ENCODE measurements at places on chromosomes 7 and 10.

DNA sequence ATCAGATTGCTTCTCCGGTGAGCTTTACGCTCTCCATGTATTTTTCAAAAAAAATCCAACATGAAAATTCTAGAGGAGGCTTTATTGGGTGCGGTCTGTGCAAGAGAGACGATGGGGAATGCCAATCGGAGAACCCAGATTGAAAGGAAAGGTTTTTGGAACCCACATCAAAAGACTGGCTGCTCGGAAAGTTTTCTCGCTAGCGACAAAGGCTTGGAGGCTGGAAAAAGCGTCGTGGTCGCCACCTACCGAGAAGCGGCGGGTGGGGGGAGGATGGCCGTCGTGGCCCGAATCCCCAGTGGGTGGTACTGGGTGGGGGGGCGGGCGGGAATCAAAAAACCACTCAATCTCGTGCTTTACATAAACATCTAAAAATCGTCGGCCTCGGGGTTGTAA lies 1.1 kb upstream of the GTF2I start:
- DNase-seq = peak; percentile 49

GRCh38 chr10:73439055-73439454 lies 5.7 kb upstream of the MSS51 start:
- DNase-seq = no peak

- DNase-seq = peak; percentile 44
Observed at GRCh38 chr10:102452672-102453340, 1.5 kb upstream of the C10orf95 start.

DNA sequence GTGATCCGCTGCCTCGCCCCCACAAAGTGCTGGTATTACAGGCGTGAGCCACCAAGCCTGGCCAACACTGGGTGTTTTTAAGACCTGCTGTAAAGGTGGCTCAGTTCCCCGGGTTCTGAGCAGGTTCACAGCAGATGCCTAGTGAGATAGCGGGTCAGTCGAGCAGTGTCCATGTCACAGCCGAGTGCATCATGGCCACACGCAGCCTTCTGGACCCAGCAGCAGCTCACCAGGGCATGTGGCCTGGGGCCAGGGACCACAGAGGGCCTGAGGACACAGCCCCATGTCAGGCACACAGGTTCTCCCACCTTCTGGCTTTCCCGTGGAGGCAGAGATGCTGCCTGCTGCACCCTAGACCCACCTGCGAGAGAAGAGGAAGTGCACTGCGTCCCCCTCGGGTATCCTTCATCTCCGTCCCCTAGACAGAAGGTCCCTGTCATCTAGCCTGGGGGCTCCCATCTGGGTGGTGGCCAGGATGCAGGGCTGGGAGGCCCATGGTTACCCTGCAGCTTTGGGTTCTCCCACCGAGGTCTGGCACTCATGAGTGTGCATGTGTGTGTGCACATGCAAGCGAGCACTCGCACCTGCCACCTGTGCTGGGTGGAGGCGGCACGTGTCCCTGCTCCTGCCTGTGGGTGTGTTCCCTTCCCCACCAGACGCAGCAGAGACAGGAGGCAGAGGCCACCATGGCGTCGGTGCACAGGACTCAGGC lies 98.6 kb downstream of the NKX6-2 start:
- no peak for DNase-seq

GRCh38 chr10:31650010-31650409 lies 278.6 kb downstream of the ARHGAP12 start:
- DNase-seq = no peak

- DNase-seq = no peak
Observed at GRCh38 chr7:30240106-30240800, 44.1 kb upstream of the ZNRF2 start.

DNA sequence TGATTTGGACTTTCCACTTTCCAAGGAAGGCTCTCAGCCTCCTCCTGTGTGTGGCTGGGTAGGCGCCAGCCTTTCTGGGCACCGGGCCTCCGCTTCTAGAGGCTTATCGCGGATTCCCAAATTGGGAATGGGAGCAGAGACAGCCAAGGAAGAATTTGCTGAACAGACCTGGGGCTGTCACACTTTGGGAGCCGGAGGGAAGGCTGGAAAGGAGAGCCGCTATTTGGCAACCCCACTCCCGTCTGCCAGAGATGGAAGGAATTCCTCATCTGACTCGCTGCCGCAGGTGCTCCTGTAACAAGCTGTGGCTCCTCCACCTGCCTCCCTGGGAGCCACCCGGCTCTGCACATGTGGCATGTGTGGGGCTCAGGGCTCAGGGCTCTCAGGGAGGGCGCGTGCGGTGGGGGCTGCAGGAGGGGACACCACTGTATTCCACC lies 50.8 kb upstream of the ECHDC3 start:
- DNase-seq = no peak

GRCh38 chr7:42624471-42624870 lies 287.4 kb downstream of the C7orf25 start:
- DNase-seq = no peak

- no peak for DNase-seq
Observed at GRCh38 chr7:45028920-45029344, 28.9 kb downstream of the CCM2 start.

DNA sequence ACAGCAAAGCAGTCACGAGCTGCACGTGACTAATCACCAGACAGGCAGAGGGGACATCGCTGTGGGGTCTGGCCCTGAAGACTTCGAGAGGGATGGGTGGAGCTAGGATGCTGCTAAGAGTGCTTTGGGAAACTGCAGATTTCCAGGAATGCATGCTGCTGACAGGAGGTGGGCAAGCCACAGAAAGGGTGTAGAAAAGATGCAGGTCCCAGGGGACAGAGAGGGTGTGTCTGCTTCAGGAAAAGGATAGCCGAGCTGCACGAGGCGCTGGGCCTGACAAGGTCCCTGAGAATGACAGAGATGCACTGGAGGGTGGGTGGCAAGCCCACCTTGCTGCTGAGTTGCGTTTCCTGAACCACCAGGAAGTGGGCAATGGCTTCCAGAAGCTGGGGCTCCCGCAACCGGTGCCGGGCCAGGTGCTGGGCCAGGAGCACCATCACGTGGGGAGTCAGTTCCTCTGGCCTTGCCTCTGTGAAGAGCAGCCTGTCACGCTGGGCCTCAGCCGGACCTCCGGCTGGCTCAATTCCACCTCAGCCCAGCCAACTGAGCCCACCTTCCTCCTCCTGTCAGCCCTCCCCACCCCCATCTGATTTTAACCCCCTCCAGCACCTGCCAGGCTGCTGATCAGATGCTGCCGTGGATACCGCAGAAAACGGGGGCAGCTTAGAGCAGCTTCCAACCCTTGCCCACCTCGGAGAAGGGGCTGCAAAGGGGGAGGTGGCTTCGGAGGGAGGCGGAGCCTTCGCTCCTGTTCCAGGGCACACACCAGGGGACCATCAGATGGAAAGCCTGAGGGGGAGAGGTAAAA lies 2.2 kb downstream of the FASTK start:
- DNase-seq = no peak

- no peak for DNase-seq
Observed at GRCh38 chr7:66301737-66302136, 96.6 kb downstream of the TPST1 start.

DNA sequence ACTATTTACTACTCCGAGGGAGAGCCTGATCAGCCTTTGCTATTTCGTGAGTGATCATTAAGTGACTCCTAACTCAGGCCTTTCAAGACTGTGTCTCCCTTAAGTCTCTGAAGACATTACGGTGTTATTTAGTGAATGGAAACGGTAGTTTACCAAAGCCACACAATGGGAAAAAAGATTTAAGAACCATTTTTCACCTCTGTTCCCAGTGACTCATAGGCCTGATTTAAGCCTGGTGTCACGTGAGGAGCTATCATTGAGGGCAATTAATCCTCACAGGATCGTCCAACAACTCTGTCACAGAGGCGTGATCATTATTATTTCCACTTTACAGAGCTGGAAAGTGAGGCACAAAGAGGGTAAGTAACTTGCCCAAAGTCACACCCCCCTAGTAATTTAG lies 20.3 kb downstream of the C10orf90 start:
- no peak for DNase-seq

DNA sequence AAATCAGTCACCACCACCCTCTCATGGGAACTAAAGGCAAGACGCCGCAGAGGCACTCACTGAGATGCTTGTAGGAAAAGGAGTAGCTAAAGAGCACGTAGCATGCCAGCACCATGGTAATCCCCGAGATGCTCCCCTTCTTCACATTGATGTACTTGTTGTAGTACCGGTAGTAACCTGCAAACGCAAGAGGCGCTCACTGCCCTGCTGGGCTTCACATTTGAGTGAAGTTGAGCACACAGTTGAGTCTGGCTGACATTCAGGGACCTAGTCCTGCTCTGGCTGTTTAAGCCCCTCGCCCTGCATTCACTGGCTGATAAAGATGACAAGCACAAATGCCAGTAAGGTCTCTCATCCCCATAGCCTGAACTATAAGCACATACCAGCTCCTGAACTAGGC lies 6.9 kb downstream of the ATP5MF start:
- no peak for DNase-seq

- no peak for DNase-seq
Observed at GRCh38 chr7:148620749-148621359, 30.3 kb downstream of the C7orf33 start.

DNA sequence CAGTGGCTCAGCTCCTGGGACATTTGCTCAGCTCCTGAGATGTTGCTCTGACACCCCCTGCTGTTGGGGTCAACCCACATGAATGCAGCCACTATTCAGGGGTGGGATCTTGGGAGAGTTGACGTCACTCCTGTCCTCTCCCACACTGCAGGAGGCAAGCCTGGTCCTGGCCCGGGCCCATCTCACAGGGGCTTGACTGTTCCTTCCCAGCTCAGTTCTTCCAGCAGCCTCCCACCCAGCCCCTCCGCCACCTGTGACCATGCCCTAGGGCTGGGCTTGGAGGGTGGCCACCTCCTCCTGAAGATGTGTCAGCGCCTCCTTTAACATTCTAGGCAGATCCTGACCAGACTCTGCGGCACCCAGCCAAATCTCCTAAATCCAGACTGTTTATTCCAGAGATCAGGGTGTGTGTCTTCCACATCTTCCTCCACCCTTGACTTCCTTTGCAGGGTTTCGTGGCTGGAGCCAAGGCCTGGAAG lies 19.1 kb upstream of the OPALIN start:
- no peak for DNase-seq

Measured in stimulated activated CD4-positive, alpha-beta T cell treated with anti-CD3 and anti-CD28 coated beads, Interleukin-4, amount 100 ng/mL, for 4 hours (primary cell).